Globus pallidus (tissue), 1 donor: ENCODE measurements at places on chromosomes 12 and 14.

DNA sequence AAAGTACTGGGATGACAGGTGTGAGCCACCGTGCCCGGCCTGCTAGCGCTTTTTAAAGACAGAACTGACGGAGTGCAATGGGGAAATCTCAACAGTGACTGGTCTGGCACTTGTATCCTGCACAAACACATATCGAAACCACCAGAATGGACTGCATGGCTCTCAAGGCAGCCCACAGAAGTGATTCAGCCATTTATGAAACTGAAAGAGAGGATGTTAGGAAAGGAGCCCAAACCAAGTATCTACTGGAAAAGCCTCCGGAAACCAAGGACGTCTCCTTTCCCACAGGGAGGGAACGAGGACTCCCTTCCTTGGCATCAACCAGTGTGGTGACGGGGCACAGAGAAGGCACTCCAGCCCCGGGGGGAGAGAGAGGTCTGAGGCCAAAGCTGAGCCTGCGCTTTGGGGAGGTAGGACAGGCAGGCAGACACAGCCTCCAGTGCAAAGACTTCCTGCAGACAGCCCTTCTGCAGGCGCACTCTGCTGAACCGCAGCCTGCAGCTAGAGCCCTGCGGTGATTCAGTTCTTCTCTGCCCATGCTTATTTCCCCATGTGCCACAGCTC lies 16.5 kb downstream of the SLC15A4 start:
- DNase-seq, result peak; percentile 69

DNA sequence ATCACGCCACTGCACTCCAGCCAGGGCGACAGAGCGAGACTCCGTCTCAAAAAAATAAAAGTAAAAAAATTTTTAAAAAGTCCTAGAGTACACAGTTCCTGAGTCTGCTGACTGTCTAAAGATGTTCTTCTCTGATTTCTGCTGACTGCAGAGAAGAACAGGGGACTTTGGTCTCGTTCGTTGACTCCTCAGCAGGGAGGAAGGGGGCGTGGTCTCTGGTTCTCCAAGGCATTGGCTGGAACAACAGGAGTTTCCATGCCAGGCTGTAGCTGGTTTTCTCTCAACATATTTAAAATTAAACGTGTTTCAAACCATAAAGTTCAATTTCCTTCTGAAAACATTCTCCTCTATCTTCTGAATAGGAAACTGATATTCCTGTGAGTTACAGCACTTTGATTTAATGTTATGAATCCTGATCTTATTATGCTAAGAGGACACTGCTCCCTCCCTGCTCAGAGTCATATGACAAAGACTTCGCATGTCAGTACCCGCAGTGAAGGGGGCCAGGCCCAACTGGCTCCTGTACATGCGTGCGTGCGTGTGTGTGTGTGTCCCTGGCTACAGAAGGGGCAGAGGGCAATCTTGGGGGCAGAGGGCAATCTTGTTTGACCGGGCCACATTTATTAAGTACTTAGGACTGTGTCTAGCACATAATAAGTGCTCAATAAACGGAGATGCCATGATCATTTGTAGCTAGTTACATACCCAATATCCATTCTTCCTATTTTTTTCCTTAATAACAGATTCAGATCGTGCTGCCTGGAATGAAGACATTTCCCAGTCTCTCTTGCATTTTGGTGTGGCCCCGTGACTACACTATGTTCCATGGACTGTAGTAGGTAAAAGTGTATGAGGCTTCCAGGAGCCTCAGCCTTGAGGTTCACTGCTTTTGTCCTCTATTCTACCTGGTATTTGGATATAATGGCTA lies 16.5 kb upstream of the HNF1A start:
- DNase-seq, result no peak

DNA sequence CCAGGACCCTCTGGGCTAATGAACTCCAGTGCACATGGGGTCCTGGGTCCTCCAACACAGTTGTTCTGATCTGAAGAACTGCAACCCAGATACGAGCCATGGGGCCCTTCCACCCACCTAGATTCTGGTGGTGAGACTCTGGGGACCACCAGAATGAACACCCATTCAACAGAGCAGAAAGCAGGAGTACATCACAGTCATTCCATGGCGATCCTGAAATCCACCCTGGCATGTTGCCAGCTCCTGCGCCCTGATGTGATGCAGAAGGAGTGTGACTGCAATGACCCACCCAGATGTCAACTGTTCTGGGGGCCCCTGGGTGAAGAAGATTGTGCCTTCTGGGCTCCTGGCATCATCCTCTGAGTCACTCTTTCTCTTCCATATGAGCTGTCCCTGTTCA lies 211.6 kb downstream of the KIF26A start:
- DNase-seq, result no peak

- DNase-seq, result no peak
These were observed 15.1 kb upstream of the NEK9 start for GRCh38 chr14:75141967-75142366.

DNA sequence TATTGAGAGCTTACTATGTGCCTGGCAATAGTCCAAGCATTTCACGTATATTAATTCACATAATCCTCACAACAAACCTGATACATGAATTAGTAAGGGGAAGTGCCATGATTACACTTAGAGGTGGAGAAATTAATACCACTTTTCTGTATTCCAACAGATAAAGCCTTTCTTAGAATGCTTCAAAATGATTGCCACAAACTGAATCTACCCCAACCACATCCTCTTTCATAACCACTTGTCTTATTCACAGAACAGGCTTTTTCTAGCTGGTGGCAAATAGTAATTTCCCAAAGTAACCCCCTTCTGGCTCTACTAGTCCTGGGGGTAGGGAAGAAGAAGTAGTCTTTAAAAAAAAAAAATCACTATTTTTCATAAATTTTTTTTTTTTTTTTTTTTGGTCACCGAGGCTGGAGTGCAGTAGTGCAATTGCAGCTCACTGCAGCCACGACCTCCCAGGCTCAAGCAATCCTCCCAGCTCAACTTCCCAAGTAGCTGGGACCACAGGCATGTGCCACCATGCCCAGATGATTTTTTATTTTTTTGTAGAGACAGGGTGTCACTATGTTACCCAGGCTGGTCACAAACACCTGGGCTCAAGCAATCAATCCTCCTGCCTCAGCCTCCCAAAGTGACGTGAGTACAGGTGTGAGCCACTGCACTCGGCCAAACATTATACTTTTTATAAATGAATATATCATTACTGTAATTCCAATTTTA lies 59.0 kb upstream of the ARID2 start:
- DNase-seq, result no peak

- no peak for DNase-seq
These were observed 99.9 kb downstream of the ST8SIA1 start for GRCh38 chr12:22234561-22234960.
